ENCODE measurements at places on chromosomes 1 and 21.

GRCh38 chr1:110538075-110538474 is 19.1 kb upstream of the KCNA10 start:
- no peak for DNase-seq

DNA sequence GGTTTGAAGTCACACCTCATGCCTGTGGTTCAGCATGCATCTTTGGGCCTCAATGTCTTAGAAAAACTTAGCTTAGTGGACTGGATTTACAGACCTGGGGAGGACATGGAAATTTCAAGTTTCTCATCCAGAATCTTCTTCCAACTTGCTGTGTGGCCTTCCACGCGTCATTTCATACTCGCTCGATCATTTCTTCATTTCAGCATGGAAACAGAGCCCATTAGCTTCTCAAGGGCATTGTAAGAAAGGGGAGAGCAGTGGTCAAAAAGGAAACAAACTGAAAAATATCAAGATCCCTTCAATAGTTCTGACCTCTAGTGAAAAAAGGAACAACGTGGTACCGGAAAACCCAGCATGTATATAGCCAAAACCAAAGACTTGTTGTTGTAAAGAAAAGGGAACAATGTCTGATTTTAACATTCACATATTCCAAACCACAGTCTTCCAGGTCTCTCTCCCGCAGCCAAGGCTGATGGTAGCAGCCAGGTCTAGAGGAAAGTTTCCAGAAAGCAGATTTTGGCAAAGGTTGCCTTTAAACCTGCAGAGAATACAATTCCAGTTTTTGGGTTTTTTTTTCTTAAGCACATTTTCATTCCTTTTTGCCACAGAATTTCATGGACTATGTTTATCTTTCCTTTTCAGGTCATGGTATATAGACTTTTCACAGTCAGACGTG is 97.0 kb upstream of the CDC42BPA start:
- DNase-seq: no peak

GRCh38 chr1:42955311-42956063 is 3.2 kb downstream of the SLC2A1 start:
- no peak for DNase-seq

GRCh38 chr1:86754265-86754974 is 50.0 kb downstream of the SH3GLB1 start:
- no peak for DNase-seq

- DNase-seq: no peak
Measured at GRCh38 chr1:155278689-155279160, 1.5 kb downstream of the HCN3 start.

GRCh38 chr1:26493938-26494337 is 21.7 kb downstream of the HMGN2 start:
- no peak for DNase-seq

Measured in activated T-cell treated with anti-CD3 and anti-CD28 coated beads, Interleukin-2, amount 50 U/mL, for 72 hours (primary cell).